ENCODE measurements at places on chromosomes 6 and 20. TPM values are rescaled to one million over a fixed set of nuclear protein-coding genes. Genes with fewer than 3 reads are reported as not detected.

SEL1L2 gene
- total RNA-seq, result 0.37 TPM

FAXC gene
- total RNA-seq, result 11.1 TPM

DNAAF9 gene
- 8.1 TPM for total RNA-seq

DNA sequence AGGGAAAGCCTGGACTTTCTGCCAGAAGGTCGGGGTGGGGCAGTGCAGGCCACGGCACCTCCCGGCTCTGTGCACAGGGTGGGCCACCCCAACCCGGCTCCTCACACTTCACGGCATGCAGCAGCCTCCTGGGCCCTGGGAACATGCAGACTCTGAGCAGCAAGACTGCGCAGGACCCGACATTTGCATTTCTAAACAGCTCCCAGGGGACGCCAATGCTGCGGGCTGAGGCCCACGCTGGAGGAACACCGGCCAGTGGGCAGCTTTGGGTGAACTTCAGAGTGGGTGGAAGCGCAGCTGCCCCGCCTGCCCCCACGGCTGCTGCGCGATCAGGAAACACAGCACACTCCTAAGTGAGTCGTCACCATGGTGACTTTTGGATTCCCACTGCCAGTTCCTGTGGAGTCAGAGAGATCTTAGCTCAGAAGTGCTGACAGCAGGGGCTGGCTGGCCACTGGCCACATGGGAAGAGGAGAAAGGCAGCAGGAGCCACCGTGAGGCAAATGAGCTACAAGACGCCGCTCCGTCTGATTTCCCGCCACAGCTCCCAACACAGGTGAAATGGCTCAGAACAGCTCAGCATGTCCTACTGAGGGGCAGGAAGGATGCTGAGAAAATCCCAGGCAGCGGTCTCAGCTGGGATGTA lies 52.1 kb downstream of the RNASET2 start:
- no peak overlapping the region for H3K27ac ChIP-seq
- H3K27me3 ChIP-seq, result no peaks in the 10 kb centered on the region
- no peak overlapping the region for H3K4me3 ChIP-seq
- H3K4me1 ChIP-seq, result peaks cover 10% of the 10 kb centered on the region
- H3K36me3 ChIP-seq, result no peaks in the 10 kb centered on the region

DNA sequence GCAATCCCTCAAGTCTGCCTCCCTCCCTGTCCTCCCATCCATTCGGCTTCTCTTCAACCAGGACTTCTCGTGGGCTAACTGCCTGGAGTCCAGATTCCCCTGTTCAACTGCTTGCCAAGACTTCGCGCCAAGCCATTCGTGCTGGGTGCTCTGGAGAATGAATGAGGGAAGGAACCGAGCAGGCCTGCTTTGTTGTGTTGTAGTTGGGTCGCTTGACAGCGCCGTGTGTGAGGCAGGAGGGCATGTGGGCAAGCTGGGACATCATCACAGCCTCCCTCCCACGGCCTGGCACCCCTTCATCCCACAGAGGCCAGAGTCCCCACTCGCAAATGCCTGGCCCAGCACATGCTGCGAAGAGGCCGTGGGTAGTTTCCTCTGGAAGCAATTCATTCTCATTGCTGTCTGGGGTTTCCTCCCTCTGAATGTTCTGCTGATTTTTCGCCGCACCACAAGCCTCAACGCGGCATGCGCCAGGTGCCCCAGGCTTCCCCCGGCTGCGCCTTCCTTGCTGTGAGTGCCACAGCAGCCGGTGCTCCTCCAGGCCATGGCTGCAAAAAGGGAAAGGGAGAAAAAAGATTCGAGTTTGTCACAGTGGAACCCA lies 336.0 kb downstream of the QKI start:
- no peak overlapping the region for H3K4me3 ChIP-seq
- H3K27ac ChIP-seq, result no peak overlapping the region
- no peak for DNase-seq
- peaks cover 10% of the 10 kb centered on the region for H3K27me3 ChIP-seq
- H3K4me1 ChIP-seq, result peaks cover 17% of the 10 kb centered on the region

DNA sequence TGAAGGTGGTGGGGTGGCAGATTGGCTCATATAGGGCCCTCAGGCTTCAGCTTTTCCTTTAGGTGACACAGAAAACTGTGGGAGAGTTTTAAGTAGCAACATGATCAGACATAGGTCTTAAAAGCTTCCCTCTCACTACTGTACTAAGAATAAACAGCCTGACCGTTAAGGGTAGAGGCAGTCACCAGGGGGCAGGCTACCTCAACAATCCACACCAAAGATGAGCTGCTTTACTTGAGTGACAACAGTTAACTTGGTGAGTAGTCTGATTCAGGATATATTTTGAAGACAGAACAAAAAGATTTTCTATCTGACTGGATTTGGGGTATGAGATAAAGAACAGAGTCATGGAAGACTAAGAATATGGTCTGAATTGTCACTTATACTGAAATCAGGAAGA lies 193.1 kb upstream of the SHLD1 start:
- DNase-seq, result peak; percentile 69
- H3K27ac ChIP-seq, result no peak overlapping the region
- no peak overlapping the region for H3K4me3 ChIP-seq

DNA sequence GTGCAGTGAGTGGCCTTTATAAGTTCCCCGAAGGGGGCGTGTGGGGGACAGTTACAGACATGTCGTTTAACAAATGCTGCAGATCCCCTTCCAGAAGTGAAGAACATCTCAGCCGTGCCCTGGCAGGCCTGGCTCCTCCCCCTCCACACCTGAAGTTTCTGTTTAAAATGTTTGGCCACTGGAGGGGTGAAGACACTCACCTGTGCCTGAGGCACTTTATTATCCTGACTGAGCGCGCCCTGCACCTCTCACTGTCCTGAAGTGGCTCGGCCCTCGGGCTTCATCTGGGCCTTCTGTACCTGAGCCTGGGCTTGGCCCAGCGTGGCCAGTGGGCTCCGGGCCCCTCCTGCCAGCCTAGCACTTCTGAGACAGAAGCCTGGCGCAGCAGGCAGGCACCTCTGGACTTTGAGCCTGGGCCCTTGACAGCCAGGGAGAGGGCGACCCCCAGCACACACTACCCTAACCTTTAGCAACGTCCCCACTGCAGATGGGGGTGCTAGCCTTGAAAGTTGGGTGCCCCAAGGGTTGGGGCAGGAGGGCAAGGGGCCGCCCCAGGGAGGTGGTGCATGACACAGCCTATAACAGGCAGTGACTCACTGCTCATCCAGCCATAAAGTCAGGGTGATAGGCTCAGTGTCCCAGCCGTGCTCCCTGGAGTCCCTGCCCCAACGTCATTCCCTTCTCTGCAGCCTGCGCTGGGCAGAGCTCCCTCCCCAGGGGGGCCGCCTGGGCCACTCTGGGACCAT lies 13.6 kb upstream of the GATA5 start:
- no peak for DNase-seq
- no peak overlapping the region for H3K4me3 ChIP-seq
- no peaks in the 10 kb centered on the region for H3K36me3 ChIP-seq
- H3K27ac ChIP-seq, result no peak overlapping the region

DNA sequence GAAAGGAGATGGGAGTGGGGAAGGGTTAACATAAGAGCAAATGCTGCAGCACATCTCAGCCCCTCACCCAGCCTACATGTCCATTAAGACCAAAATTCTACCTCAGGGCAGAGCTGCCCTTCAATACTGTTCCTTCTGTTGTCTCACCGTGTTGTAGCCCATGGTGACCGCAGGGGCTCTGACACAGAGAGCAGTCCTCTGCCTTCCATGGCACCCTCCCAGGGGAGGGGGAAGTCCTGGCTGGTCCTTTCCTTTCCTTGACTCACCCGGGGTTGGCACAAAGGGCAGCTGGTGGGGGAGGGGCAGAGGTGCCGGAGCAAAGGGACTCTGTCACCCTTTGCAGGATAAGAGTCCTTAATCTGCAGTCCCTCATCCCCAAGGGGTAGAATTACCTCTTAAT lies 15.2 kb downstream of the NKX2-2 start:
- H3K4me1 ChIP-seq, result peaks cover 28% of the 10 kb centered on the region
- H3K27me3 ChIP-seq, result peaks cover 10% of the 10 kb centered on the region
- no peak for DNase-seq
- H3K27ac ChIP-seq, result no peak overlapping the region
- H3K4me3 ChIP-seq, result no peak overlapping the region
- H3K36me3 ChIP-seq, result peaks cover 4% of the 10 kb centered on the region

- H3K36me3 ChIP-seq, result no peaks in the 10 kb centered on the region
- no peaks in the 10 kb centered on the region for H3K4me1 ChIP-seq
- DNase-seq, result no peak
Observed at GRCh38 chr6:6865611-6866010, 242.2 kb upstream of the RREB1 start.

- H3K36me3 ChIP-seq, result no peaks in the 10 kb centered on the region
- no peak overlapping the region for H3K4me3 ChIP-seq
- H3K27ac ChIP-seq, result no peak overlapping the region
Observed at GRCh38 chr20:50270569-50270968, 79.9 kb downstream of the CEBPB start.

DNA sequence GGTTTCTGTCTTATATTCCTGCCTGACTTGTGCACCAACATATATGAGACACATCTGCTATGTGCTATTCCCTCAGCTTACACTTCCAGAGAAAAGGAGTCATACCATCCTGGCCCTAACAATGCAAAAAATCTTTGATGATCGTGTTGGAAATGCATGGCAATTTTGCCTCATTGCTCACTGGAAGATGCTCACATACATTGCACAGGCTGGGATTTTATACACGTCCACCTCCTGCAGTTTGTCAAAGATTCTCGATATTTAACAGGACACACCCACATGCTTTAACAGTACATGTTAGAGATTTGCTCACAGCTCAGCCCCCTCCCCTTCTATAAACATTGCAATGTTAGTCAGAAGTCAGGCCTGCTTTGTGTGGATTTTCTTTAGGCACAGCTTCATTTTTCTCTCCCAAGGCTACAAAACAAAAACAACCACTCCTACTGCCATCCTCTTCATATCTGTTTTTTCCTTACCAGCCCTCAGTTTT lies 66.1 kb downstream of the ADGB start:
- H3K27ac ChIP-seq, result no peak overlapping the region
- no peaks in the 10 kb centered on the region for H3K27me3 ChIP-seq
- H3K4me1 ChIP-seq, result peaks cover 7% of the 10 kb centered on the region
- H3K36me3 ChIP-seq, result no peaks in the 10 kb centered on the region

GRCh38 chr6:37013516-37014491 lies 8.3 kb downstream of the FGD2 start:
- no peaks in the 10 kb centered on the region for H3K27me3 ChIP-seq
- no peak for DNase-seq
- H3K4me1 ChIP-seq, result peaks cover 7% of the 10 kb centered on the region
- no peak overlapping the region for H3K4me3 ChIP-seq
- H3K36me3 ChIP-seq, result no peaks in the 10 kb centered on the region

DNA sequence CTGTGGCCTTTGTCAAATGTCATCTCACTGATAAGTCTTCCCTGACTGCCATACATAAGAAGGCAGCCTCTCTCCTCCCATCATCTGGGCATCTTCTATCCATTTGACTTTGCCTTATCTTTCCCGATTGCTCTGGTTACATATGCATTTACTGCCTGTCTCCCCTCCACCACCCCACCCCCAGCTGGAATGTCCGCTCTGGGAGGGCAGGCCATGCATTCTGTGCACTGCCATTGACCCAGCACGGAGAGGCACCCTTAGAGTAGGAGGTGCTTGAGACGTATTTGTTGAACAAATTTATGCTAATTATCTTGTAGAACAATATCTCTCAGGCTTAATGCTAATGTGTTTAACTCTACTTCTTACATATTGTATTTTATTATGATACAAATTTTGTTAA lies 183.9 kb upstream of the HDAC2 start:
- H3K36me3 ChIP-seq, result no peaks in the 10 kb centered on the region
- 0 out of 2 replicates have a peak overlapping the region, but pooled peaks have one; percentile 32 for H3K27ac ChIP-seq
- peak; percentile 39 for DNase-seq
- H3K4me1 ChIP-seq, result peaks cover 27% of the 10 kb centered on the region
- H3K4me3 ChIP-seq, result no peak overlapping the region

GRCh38 chr6:141261672-141262060 lies 871.1 kb upstream of the GJE1 start:
- DNase-seq, result no peak
- peaks cover 29% of the 10 kb centered on the region for H3K4me1 ChIP-seq
- no peaks in the 10 kb centered on the region for H3K36me3 ChIP-seq
- no peak overlapping the region for H3K27ac ChIP-seq

- H3K36me3 ChIP-seq, result peaks cover 38% of the 10 kb centered on the region
- H3K27me3 ChIP-seq, result no peaks in the 10 kb centered on the region
- no peak for DNase-seq
- no peak overlapping the region for H3K27ac ChIP-seq
- no peak overlapping the region for H3K4me3 ChIP-seq
Observed at GRCh38 chr6:13299918-13300317, 28.4 kb downstream of the TBC1D7 start.

- no peak overlapping the region for H3K27ac ChIP-seq
- no peak overlapping the region for H3K4me3 ChIP-seq
- no peaks in the 10 kb centered on the region for H3K36me3 ChIP-seq
Observed at GRCh38 chr20:872855-873520, 39.5 kb downstream of the FAM110A start.

GRCh38 chr20:13205848-13206434 lies 15.1 kb upstream of the ISM1 start:
- no peaks in the 10 kb centered on the region for H3K36me3 ChIP-seq
- no peak overlapping the region for H3K4me3 ChIP-seq
- peaks cover 11% of the 10 kb centered on the region for H3K4me1 ChIP-seq

- peaks cover 4% of the 10 kb centered on the region for H3K36me3 ChIP-seq
- DNase-seq, result peak; percentile 19
- no peaks in the 10 kb centered on the region for H3K27me3 ChIP-seq
- peak overlapping the region; percentile 90 for H3K4me3 ChIP-seq
Observed at GRCh38 chr6:78867020-78867369, 356 bp upstream of the IRAK1BP1 start.

- no peak overlapping the region for H3K27ac ChIP-seq
- no peaks in the 10 kb centered on the region for H3K27me3 ChIP-seq
- H3K36me3 ChIP-seq, result peaks cover 61% of the 10 kb centered on the region
- DNase-seq, result no peak
Observed at GRCh38 chr6:144443157-144443556, 158.0 kb downstream of the UTRN start.

GRCh38 chr6:127176146-127176545 lies 57.7 kb downstream of the RSPO3 start:
- H3K27ac ChIP-seq, result no peak overlapping the region
- no peak for DNase-seq
- no peaks in the 10 kb centered on the region for H3K4me1 ChIP-seq
- no peak overlapping the region for H3K4me3 ChIP-seq

All from WTC11 (cell line).